GM23248 (cell line): ENCODE measurements at places on chromosomes 3 and 15.

GRCh38 chr15:80701676-80702311 is 6.7 kb downstream of the ABHD17C start:
- no peak for DNase-seq

GRCh38 chr3:16286161-16286560 is 21.1 kb downstream of the OXNAD1 start:
- no peak for DNase-seq

GRCh38 chr3:57059411-57059810 is 1.1 kb upstream of the SPATA12 start:
- DNase-seq: no peak

GRCh38 chr3:157104928-157105652 is 54.9 kb downstream of the CCNL1 start:
- no peak for DNase-seq

GRCh38 chr3:157805538-157805937 is 300.7 kb downstream of the SHOX2 start:
- DNase-seq: no peak

DNA sequence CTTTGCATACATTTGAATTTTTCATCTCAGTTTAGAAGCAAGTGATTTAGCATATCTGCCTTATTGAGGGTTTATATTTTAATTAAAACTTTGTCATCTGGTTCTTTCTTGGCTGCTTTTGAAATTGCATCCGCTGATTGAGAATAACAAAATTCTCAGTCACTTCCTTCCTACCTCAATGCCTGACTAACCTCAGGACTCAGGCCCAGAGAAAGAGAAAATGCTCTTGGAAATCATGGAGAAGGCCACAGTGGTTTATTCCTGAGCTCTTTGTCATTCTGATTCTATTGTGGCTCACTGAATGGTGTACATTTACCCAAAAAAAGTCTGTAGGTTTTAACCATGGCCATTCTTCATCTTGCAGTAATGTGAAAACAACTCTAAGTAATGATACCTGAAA is 533.9 kb downstream of the TBL1XR1 start:
- DNase-seq: peak; percentile 59

DNA sequence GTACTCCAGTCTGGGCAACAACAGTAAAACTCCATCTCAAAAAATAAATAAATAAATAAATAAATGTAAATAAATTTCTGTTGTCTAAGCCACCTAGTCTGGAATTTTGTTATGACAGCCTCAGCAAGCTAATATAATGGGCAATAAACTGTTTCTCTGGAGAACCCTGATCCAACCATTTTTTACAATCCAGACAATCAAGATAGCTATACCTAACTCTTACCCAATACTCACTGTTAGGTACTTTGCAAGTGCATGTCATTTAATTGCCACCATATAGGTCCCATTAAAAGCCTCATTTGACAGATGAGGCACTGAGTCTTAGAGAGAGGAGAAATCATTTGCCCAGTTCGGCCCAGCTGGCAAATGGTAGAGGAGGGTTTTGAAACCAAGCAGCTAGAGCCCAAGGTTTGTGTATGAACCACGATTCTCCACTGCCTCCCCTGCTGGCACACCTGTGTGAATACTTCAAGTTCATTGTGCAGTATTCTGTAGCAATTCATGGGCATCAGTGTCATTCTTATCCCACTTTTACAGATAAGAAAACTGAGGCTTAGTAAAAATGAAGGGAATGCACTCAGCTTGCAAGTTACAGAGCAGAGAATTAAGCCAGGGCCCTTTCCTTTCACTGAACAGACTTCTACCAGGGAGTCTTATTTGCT is 107.0 kb upstream of the UBE2E1 start:
- DNase-seq: no peak

DNA sequence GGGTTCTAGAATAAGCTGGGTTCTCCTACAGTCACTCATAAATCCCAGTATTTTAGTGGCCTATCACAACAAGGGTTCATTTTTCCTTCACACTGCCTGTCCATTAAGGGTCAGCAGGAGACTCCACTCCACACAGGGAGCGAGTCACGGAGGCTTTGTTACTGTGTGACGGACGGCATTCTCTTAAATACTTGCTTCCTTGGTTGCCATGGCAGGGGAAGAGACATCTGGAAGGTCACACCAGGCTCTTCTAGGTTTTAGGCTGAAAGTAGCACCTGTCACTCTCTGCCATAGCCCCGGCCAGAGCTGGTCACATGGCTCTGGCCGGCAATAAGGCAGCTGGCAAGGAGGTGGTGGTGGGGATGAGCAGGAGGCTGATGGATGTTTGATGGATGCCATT is 89.4 kb upstream of the ANKRD34C start:
- no peak for DNase-seq

DNA sequence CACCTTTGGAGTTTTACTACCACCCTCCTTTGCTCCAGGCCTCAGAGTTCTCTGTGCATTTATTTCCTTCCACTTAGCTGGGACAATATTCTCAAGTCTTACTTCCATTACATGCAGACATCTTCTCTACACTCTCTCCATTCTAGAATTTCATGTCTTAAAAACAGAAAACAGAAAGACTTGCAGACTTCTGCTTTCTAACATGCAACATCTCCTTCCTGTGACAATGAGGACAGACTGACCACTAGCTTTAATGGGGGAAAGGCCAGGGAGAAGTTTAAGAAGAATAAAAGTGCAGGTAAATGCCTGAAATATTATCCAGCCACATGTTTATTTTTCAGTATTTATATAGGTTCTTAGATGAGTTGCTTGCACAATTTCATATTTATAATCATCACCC is 17.1 kb upstream of the CSTA start:
- no peak for DNase-seq

- DNase-seq: no peak
Measured at GRCh38 chr3:14288833-14289451, 110.3 kb downstream of the LSM3 start.

DNA sequence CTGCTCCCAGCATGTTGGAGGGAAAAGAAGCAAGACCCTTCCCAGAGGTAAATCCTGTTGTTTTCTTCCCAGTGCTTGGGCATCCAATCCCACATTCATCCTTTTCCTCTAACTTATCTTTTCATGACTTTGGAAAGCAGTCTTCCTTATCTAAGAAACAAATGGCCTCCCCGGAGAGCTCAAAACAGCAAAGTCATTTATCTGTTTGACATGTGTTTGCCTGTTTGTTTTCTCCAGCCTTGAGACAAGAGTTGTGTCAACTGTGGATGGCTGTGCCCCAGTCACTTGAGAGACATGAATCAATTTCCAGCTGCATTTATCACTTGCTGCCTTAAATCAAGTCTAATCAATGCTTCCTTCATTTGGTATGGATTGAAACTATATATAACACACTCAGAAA is 103.9 kb downstream of the SHQ1 start:
- no peak for DNase-seq
